ENCODE measurements at places on chromosomes 6 and 20.

DNA sequence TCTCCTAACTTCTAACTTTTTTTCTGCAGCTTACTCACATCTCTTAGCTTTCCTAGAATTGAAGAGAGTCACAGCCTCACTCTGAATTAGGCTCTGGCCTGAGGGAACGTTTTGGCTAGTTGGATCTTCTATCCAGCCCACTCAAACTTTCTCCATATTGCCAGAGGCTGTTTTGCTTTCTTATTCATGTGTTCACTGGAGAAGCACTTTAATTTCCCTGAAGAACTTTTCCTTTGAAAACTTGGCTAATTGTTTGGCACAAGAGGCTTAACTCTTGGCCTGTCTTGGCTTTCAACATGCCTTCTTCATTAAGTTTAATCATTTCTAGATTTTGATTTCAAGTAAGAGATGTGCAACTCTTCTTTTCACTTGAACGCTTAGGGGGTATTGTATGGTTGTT, 138.2 kb upstream of the PLCB4 start:
- DNase-seq = no peak

DNA sequence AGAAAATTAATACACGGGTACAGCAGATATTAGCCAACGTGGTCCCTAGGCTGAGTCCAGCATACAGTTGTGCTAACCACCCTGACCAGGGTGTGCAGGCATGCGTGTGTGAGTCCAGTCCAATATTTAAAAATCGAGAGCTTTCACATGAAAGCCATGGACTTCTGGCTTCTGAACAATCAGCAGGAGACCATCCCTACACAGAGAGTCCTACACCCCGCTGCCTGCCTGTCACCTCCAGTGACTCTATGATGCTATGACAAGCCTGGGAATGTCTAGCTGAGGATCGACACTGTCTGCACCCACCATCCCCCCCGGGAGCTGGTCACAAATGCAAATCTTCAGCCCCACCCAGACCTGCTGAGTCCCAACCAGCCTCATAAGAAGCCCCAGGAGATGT, 7.9 kb downstream of the ACSS1 start:
- DNase-seq = no peak

GRCh38 chr6:145483191-145483996, 251.9 kb downstream of the EPM2A start:
- DNase-seq = no peak

GRCh38 chr6:10849901-10850300, 11.6 kb upstream of the MAK start:
- no peak for DNase-seq

DNA sequence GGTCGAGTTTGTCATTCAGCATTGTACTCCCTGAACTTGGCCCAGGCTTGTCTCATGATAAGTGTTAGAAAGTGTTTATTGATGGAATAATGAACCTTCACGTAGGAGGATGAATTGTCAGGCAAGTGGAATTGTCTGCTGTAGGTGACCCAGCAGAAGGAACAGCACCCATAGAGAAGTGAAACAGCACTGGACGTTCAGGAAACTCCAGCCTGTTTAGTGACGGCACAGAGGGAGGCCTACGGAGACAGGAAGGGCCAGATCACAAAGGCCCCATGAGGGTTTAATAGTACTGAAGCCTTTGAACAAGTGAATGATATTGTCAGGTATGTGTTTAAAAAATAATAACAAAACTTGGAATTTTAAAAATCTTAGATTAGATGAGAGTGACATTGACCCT, 2.9 kb downstream of the STX11 start:
- peak; percentile 88 for DNase-seq

DNA sequence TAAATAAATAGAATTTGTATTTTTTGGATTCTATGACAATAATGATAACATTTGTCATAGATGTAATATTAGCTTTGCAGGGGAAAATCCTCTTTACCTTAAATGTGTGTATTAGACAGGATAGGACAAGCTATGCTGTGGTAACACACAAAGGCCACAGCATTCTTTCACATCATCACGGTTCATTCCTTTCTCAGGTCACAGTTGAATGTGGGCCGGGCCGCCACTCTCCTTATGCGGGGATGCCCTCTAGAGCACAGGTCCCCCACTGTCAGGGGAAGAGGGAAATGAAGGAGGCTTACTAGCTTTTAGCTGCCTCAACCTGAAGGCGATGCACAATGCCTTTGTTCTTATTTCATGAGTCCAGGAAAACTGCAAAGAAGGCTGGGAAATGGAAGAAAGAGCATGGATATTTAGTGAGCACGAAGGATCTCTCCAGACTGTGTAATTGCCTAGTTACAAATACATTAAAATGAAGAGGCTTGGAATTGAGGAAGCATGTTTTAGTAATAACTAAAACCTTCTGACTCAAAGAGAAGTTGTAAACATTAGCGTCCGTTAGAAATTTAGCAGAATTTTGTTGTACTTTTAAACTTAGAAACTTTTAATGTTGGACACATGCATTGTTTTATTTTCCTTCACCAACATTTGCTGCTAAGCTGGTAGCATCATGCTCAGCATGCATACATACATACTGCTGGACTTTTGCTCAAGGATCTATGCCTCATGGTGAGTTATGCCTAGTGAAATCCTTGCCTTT, 248.9 kb upstream of the FOXQ1 start:
- DNase-seq = no peak

DNA sequence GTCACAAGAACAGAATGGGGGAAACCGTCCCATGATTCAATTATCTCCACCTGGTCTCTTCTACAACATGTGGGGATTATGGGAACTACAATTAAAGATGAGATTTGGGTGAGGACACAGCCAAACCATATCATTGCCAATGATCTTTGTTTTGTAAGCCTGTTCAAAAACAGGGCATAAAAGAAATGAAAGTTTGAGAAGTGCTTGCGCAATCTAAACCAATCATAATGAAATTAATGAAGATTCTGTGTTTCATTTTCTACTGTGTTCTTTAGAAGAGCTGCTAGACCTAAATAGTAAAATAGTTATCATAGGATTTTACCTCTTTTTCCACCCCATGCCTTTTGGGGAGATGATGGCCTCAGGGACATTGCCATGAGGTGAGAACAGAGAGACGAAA, 761.3 kb downstream of the HDGFL1 start:
- DNase-seq = peak; percentile 1
